ENCODE measurements at places on chromosomes 2 and 18.
A peak's percentile ranks its signal among the peaks of the same experiment; 100 is the strongest.

- DNase-seq = no peak
Observed at GRCh38 chr2:15006667-15007066, 374.1 kb downstream of the LRATD1 start.

DNA sequence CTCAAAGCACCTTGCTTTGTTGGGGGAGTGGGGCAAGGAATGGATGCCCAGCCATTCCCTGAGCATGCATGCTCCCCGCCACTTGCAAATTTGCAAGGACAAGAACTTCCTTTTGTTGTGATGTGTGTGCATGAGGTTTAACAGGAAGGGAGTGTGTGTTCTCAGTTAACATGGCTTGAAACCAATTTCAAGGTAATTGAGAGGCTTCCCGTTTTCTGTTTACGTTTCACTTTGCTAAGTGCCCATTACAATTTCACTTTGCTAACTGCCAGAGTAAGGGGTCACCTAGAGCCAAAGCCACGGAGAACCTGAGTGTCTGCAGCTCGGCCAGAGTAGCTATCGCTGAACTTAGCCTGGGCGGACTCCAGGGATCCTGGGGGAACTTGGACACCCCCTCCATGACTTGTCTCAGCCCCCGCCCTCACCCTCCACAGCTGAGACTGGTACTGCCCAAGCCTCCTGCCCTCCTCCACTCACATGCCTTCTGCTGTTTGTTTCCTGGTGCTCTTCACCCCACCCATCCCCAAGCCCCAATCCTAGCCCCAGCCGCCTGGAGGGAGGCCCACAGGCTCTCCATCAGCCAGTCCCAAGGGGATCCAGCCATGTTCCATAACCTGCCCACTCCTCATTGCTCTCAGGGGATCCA lies 53.6 kb upstream of the LAPTM4A start:
- DNase-seq = no peak

DNA sequence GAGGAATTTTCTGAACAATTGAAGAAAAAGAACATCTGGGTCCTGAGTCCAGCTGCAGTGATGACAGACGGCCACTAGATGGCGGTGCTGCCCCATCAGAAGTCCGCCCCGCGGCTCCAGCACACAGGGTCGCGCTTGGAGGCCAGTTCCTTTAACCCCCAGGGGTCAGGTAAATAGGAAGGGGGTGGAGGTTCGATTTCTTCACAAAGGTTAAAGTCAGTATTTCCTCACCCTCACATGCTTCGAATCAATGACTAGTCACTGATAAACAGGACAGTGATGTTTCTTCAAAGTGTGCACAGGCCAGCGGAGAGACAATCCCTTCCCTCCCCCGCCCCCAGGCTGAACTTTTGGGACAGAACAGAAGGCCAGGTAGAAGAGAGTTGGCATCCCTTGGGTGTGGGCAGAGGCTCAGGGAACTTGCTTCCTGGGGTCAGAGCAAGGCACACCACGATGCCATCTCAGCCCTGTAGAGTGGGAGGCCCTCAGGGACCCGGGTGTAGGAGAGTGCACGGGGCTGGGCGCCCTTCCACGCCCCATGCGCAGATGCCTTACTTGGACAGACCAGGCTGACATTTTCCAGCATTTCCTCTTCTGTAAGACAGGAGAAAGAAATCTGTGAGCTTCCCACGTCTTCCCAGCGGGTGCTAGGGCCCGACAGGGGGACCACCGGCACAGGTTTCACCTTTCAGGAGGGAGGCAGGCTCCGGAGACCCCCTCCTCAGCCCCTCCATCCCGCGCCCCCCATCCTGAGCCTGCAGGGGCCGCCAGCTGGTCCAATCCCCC lies 722 bp downstream of the APOB start:
- DNase-seq = peak; percentile 45

DNA sequence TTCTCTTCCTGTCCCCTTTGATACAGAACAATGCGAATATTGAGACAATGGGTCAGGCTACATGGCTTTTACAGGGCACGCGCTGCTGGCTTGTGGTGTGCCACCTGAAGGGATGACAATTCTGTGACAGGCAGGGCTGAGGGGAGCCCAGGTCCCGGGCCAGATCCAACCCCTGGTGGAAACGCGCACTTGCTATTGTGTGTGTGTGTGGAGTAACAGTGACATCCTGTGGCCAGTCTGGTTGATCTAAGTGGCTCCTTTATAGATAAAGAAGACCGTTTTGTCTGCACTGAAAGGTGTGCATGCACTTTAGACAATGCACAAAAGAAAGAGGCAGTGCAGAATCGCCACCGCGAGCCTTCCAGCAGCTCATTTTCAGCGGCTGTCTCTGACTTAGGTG lies 273.6 kb downstream of the HRH4 start:
- DNase-seq = no peak

GRCh38 chr2:33136566-33136965 lies 189.8 kb downstream of the LTBP1 start:
- no peak for DNase-seq

DNA sequence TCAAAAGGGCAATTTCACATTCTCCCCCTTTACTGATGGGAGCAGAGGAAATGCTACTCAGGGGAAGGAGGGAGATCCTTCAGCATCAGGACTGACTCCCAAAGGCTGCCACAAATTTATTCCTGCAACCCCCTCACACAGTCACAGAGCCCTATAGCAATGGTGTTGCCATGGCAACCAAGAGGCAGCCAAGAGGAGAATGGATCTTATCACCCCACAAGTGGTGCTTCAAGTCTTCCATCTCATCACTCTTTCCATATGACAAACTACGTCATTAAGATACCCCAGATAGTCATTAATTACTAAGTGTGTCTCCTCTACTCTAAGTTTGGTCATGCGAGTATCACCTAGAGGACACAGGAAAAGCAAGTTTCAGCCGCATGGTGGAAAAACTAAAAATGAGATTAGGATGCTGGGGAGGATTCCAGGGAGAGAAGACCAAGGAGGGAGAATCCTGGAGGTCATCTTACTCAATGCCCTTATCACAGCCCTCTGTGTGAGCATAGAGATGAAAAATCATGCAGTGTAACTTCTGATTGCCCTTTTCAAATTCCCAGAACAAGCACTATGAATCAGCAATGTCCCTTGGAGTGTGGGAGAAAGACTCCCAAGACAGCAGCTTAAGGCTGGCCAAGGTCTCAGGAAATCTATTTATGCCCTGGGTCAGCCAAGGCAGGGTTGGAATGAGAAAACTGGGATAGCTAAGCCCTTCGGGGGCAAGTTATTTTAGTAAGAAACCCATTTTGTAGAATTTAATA lies 885.7 kb upstream of the KLHL29 start:
- no peak for DNase-seq

DNA sequence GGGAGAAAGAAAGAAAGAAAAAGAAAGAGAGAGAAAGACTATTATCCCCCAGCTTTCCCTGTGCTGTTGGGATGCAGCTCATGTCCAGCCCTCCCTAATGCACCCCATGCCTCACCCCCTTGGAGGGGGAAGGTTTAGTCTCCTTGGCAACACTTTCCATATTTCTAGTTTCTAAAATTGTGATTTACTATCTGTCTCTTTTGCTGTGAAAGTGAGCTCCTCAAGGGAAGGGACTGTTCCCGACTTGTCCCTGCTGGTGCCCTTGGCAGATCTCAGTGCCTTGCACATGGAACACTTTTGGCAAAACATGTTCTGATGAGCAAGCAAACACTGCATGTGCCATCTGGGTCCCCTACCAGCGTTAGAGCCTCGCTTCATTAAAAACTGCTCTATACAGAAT lies 11.7 kb upstream of the NAPG start:
- DNase-seq = no peak
